Activated CD4-positive, CD25-positive, alpha-beta regulatory T cell (primary cell): ENCODE measurements at places on chromosomes 11 and 22.

- DNase-seq, result no peak
Observed at GRCh38 chr22:44391015-44391414, 78.3 kb upstream of the SHISAL1 start.

GRCh38 chr11:123976770-123977560 lies 616 bp downstream of the OR10S1 start:
- DNase-seq, result no peak

- no peak for DNase-seq
Observed at GRCh38 chr11:44139565-44140330, 44.3 kb downstream of the EXT2 start.

DNA sequence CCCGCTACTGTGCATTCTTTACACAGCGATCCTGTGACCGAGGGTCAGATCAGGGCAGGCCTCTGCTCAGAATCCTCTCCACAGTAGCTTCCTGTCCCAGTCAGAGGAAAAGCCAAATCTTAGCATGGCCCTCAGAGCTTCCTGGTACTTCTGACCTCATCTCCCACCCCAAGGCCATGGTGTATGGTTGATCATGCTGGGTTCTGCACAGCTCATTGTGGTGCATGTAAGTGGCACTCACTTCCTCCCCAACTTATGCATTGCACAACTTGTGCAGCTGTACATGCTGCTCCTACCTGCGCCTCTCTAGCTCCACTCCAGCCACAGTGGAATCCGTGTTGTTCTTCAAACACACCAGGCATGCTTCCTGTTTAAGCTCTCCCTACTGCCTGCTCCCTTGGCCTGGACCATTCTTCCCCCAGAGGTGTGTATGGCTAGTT lies 20.3 kb downstream of the BMAL1 start:
- no peak for DNase-seq

- DNase-seq, result no peak
Observed at GRCh38 chr22:20404881-20405280, 10.9 kb downstream of the ZNF74 start.

GRCh38 chr11:115244758-115245157 lies 259.5 kb downstream of the CADM1 start:
- DNase-seq, result no peak

DNA sequence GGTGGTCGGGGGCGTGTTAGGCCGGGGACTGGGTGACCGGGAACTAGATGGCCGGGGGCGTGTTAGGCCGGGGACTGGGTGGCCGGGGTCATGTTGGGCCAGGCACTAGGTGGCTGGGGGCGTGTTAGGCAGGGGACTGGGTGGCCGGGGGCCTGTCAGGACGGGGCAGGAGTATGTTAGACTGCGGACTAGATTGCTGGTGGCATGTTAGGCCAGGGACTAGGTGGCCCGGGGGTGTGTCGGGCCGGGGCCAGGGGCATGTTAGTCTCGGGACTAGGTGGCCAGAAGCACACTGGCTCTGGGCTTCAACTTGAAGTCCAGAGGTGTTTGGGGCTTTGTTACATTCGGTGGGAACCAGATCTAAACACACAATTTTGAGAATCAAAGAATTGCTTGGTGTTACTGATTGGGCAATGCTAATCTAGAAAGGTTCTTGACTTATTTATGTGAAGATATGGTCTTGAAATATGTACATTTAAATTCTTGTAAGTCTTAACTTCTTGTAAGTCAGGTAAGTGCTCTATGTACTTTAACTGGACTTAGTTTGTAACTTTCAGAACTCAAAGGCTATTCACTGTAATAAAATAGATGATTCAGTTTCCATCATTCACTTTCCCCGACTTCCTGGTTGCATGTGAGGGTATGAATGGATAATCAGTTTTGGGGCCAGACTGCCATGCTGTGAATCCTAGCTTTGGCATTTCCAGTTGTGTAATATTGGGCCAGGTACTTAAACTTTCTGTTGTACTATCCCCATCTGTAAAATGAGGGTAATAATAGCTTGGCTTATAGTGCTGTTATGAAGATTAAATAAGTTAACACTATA lies 1.1 kb downstream of the EXT2 start:
- DNase-seq, result no peak

DNA sequence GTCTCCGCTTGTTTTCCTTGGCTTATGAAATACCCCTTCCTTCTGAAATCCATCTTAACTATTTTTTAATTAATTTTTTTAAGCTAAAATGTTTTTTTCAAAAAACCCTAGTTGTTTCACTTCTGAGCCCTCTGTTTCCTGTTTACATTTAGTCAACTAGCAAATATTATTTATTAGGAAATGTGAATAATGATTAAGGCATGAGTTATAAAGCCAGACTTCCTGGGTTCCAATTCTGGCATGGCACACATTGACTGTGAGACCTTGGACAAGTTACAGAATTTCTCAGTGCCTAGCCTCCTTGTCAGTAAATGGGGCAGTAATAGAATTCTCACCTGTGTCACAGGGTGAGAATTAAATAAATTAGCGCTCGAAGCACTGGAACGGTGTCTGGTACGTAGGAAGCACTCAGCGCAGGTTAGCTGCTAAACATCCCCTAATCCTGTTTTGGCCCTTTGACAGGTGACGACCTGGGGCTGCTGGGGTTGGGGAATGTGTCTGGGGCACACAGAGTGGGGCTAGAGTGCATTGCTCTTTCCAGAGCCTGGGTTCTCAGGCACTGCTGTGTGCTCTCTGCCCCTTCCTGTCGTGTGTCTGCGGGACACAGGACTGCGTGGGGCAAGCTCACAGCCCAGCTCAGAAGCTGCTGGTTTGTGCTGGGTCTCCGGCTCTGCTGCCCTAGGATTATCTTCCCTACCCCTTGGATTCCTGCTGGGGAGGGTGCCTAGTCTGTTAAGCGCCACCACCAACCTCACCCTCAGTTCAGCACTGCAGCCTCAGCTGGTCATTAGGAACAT lies 13.1 kb downstream of the PANX1 start:
- no peak for DNase-seq

DNA sequence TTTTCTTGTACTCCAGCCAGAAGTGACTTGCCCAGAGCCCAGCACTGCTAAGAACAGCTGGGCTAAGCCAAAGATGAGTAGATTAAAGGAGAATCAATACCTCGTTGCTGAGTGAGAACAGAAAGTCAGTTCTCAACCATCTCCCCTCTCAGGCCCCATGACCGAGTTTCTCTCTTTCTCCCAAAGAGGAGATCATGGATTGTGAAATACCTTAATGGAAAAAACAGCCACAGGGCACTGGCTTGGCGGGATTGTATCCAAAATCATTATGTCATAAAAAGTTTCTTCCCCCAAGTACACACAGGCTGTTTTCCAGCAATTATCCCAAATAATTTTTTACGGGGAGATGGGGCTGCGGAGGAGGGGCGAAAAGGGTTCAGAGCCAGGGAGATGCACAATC lies 111.8 kb upstream of the TMEM45B start:
- DNase-seq, result no peak

GRCh38 chr11:132972565-132972964 lies 559.7 kb downstream of the OPCML start:
- no peak for DNase-seq

GRCh38 chr11:90639461-90639993 lies 416.7 kb upstream of the CHORDC1 start:
- no peak for DNase-seq

GRCh38 chr11:10309163-10310093 lies 4.6 kb downstream of the ADM start:
- DNase-seq, result no peak

- DNase-seq, result no peak
Observed at GRCh38 chr11:67411785-67412152, 3.7 kb upstream of the CARNS1 start.

GRCh38 chr22:29388759-29389090 lies 355 bp upstream of the AP1B1 start:
- no peak for DNase-seq

- no peak for DNase-seq
Observed at GRCh38 chr11:108002476-108002875, 6.2 kb upstream of the CUL5 start.

GRCh38 chr22:41238570-41239442 lies 1.9 kb downstream of the CHADL start:
- DNase-seq, result no peak

DNA sequence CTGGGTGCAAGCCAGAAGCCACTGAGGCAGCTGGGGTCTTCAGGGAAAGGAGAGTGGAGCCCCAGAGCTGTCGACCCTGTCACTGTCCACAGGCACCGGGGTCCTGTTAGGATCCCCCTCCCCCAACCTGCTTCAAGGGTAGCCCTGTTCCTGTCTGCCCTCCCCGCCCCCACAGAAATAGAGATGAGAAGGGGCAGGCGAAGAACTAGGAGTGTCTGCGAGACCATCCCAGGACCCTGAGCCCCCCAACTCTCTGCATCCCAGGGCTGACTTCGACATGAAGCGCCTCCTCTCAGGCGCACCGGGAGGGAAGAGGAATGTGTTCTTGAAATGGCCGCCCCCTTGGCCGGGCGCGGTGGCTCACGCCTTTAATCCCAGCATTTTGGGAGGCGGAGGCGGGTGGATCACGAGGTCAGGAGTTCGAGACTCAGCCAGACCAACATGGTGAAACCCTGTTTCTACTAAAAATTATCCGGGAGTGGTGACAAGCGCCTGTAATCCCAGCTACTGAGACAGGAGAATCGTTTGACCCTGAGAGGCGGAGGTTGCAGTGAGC lies 607 bp upstream of the ZNF70 start:
- DNase-seq, result no peak

DNA sequence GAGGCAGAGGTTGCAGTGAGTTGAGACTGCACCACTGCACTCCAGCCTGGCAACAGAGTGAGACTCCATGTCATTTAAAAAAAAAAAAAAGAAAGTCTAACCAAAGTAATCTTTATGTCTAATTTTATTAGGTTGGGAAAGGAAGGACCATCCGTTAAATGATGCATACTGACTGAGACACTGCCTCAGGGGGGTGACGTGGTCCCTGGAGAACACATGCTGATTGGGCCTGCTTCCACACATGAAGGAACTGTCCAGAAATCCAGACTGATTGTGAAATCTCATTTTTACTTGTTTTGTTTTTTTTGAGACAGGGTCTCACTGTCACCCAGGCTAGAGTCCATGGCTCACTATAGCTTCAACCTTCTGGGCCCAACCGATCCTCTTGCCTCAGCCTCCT lies 5.5 kb downstream of the SF3A1 start:
- no peak for DNase-seq

DNA sequence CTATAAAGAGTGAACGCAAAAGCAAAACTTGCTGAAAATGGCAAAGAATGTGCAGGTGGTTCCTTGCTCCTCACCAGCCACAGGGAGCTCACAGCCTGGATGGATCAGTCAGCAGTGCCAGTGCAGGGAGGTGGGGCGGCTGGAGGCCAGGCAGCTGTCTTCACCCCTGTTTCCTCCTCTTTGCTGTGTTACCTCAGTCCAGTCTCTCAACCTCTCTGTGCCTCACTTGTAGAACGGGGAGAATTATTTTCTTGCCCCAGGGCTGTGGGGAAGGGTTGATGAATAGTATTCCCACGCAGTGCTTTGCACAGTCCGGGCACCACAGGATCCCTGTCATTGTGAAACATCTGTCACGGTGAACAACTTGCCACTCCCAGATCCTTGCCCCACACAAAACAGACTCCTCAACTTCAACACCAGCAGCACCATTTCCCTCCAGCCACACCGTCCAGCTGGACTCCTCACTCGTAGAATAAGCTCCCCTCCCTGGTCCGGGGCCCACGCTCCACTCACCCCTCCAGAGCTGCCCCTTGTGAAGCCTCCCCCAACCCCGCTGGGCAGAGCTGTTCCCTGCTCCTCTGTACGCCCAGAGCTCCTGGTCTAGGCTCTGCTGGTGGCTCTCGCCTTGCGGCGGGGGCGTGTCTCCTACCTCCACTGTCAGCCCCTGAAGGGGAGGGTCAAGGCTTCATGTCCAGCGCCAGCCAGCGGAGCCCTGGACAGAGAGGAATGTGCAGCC lies 27.7 kb downstream of the MPPED1 start:
- no peak for DNase-seq

- DNase-seq, result no peak
Observed at GRCh38 chr11:96579656-96580055, 189.8 kb downstream of the JRKL start.

- DNase-seq, result no peak
Observed at GRCh38 chr11:31030138-31030792, 339.3 kb downstream of the DCDC1 start.

- DNase-seq, result no peak
Observed at GRCh38 chr22:26894766-26895485, 237.5 kb downstream of the MIAT start.

- DNase-seq, result no peak
Observed at GRCh38 chr11:33804471-33804870, 30.2 kb upstream of the FBXO3 start.

GRCh38 chr11:30635401-30635989 lies 49.3 kb upstream of the MPPED2 start:
- no peak for DNase-seq

DNA sequence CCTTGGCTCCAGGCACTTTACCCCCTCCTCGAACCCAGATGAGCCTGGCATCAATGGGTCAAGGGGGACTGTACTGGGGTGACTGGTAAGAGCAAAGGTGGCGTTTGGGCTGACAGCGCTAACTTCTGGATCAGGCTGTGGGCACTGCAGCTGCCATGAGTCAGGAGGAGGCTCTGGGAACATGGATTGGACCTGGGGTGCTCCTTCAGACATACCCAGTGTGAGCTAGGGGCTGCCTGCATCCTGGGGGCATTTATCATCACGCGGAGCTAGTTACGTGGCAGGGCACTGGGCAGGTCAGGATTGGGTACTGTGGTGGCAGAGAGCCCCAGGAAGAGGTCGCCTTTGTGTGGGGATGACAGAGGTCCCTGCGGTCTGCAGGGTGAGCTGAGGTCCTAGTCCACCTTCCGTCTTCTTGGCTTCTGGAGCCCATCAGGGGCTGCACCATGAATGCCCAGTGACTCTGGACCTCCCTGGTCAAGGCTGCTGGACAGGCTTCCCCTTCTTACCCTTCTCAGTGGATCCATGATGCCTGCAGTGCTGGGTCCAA lies 13.1 kb downstream of the GRIK4 start:
- no peak for DNase-seq

- DNase-seq, result no peak
Observed at GRCh38 chr11:76265771-76266241, 59.5 kb upstream of the WNT11 start.

DNA sequence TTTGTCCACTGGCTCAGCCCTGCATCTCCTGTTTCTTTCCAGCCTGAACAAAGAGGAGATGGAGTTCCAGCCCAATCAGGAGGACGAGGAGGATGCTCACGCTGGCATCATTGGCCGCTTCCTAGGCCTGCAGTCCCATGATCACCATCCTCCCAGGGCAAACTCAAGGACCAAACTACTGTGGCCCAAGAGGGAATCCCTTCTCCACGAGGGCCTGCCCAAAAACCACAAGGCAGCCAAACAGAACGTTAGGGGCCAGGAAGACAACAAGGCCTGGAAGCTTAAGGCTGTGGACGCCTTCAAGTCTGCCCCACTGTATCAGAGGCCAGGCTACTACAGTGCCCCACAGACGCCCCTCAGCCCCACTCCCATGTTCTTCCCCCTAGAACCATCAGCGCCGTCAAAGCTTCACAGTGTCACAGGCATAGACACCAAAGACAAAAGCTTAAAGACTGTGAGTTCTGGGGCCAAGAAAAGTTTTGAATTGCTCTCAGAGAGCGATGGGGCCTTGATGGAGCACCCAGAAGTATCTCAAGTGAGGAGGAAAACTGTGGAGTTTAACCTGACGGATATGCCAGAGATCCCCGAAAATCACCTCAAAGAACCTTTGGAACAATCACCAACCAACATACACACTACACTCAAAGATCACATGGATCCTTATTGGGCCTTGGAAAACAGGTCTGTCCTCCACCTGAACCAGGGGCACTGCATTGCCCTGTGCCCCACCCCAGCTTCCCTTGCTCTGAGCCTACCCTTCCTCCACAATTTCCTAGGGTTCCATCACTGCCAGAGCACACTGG lies 5.0 kb downstream of the FTH1 start:
- DNase-seq, result no peak

- no peak for DNase-seq
Observed at GRCh38 chr11:66974724-66975404, at the start of gene C11orf86. Gene C11orf86 (plus strand): TSS chr11:66975304. CDS start chr11:66975363, 59 bp downstream.
